HepG2 (cell line): ENCODE measurements at places on chromosomes 12 and 14. TPM values are rescaled to one million over a fixed set of nuclear protein-coding genes. Genes with fewer than 3 reads are reported as not detected.

Gene RNF10
- polyA plus RNA-seq = 74.5 and 88.0 TPM in 2 replicates

Gene SOX5
- polyA plus RNA-seq = 17.9 and 18.5 TPM in 2 replicates

Gene TUNAR
- polyA plus RNA-seq = not detected in 2 replicates

Gene PPM1H
- 16.9 and 29.1 TPM in 2 replicates for polyA plus RNA-seq

Gene TSPAN11
- 0.01 TPM in 2 replicates for polyA plus RNA-seq

Gene NPC2
- 132 and 136 TPM in 2 replicates for polyA plus RNA-seq

Gene SLC25A21
- polyA plus RNA-seq = 0.60 and 1.9 TPM in 2 replicates

Gene AQP2
- polyA plus RNA-seq = not detected in 2 replicates

Gene BBS10
- polyA plus RNA-seq = 4.5 and 4.9 TPM in 2 replicates

Gene TAS2R50
- 0.17 and 0.46 TPM in 2 replicates for polyA plus RNA-seq

- no peak overlapping the region for H3K4me3 ChIP-seq
- no peaks in the 10 kb centered on the region for H3K36me3 ChIP-seq
- no peak overlapping the region for H3K27ac ChIP-seq
- no peaks in the 10 kb centered on the region for H3K27me3 ChIP-seq
- H3K4me1 ChIP-seq = no peaks in the 10 kb centered on the region
These were observed 35.2 kb downstream of the CRY1 start for GRCh38 chr12:107058190-107058589.

GRCh38 chr12:120820884-120821510 lies 83.2 kb downstream of the SPPL3 start:
- H3K36me3 ChIP-seq = no peaks in the 10 kb centered on the region
- DNase-seq = no peak
- H3K4me1 ChIP-seq = peaks cover 24% of the 10 kb centered on the region
- H3K27ac ChIP-seq = no peak overlapping the region
- H3K4me3 ChIP-seq = no peak overlapping the region
- no peaks in the 10 kb centered on the region for H3K27me3 ChIP-seq

GRCh38 chr14:90545966-90546751 lies 149.3 kb downstream of the CALM1 start:
- no peaks in the 10 kb centered on the region for H3K36me3 ChIP-seq
- H3K4me1 ChIP-seq = no peaks in the 10 kb centered on the region
- no peak overlapping the region for H3K4me3 ChIP-seq
- no peak for DNase-seq
- no peak overlapping the region for H3K27ac ChIP-seq
- no peaks in the 10 kb centered on the region for H3K27me3 ChIP-seq

GRCh38 chr12:122749569-122750332 lies 2.9 kb upstream of the DENR start:
- H3K36me3 ChIP-seq = no peaks in the 10 kb centered on the region
- H3K4me3 ChIP-seq = no peak overlapping the region
- peaks cover 39% of the 10 kb centered on the region for H3K4me1 ChIP-seq
- no peaks in the 10 kb centered on the region for H3K27me3 ChIP-seq

DNA sequence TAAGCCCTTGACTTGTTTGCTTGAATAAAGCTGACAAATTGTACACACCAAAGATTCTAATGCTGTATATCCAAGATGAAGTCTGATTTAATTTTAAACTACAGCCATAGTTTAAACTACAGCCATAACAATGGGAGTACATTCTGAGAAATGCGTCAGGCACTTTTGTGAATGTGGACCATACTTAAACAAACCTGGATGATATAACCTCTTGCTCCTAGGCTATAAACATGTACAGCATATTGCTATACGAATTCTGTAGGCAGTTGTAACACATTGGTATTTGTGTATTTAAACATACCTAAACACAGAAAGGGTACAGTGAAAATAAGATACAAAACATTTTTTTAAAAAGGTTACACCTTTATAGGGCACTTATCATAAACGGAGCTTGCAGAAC lies 59.4 kb upstream of the KCNMB4 start:
- H3K4me3 ChIP-seq = no peak overlapping the region
- no peaks in the 10 kb centered on the region for H3K4me1 ChIP-seq
- no peak overlapping the region for H3K27ac ChIP-seq
- peaks cover 7% of the 10 kb centered on the region; the same call in 1 of the 3 replicates for H3K36me3 ChIP-seq
- DNase-seq = no peak

GRCh38 chr12:129564768-129565167 lies 339.1 kb downstream of the TMEM132D start:
- H3K36me3 ChIP-seq = no peaks in the 10 kb centered on the region
- no peaks in the 10 kb centered on the region for H3K4me1 ChIP-seq
- DNase-seq = no peak
- H3K4me3 ChIP-seq = no peak overlapping the region
- H3K27ac ChIP-seq = no peak overlapping the region
- H3K27me3 ChIP-seq = no peaks in the 10 kb centered on the region

DNA sequence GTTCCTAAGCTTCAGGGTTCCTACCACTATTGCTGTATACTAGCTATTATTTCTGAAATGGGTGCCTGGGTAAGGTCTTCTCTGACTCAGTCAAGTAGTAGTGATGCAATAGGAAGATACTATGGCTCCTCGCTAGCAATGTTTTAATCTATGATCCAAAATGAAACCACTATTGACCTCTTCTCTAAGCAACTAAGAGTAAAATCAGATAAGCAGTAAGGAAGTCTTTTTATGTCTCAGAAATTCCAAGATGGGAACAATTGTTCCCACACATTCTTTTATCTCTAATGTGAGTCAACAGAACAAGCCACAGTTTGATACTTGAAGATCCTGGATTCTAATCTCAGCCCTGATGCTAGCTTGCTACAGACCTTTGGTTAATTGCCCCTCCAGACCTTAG lies 45.1 kb downstream of the AREL1 start:
- H3K27me3 ChIP-seq = no peaks in the 10 kb centered on the region
- H3K4me3 ChIP-seq = no peak overlapping the region
- peaks cover 67% of the 10 kb centered on the region for H3K36me3 ChIP-seq
- H3K4me1 ChIP-seq = no peaks in the 10 kb centered on the region

- no peak for DNase-seq
- no peaks in the 10 kb centered on the region for H3K27me3 ChIP-seq
- H3K4me3 ChIP-seq = no peak overlapping the region
- H3K4me1 ChIP-seq = no peaks in the 10 kb centered on the region
- no peak overlapping the region for H3K27ac ChIP-seq
These were observed 170.9 kb upstream of the PPFIA2 start for GRCh38 chr12:81930037-81930436.

DNA sequence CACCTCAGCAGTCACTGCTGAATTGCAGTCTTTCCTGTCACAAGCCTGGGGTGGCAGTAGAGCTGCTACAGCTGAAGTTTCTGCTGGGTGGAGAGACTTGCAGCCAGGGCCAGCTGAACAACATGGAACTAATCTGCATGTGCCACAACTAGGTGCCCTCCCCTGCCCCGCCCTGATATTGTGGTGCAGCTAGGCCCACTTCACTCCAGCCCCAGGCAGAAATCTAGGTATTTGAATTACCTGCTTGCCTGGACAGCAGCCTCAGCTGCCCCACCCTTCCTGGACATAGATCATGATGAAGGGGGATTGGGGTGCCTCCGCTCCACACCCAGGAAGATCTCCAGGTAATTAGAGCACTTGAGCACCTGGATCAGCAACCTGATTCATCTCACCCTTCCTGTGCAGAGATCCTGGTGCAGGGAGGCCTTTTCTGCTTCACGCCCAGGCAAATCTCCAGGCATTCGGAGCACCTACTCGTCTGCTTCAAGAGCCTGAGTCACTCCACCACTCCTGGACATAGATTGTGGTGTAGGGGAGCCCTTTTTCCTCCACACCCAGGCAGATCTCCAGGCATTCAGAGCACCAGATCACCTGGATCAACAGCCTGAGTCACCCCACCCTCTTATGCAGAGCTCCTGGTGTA lies 477.0 kb downstream of the SOX5 start:
- no peaks in the 10 kb centered on the region for H3K4me1 ChIP-seq
- no peak overlapping the region for H3K4me3 ChIP-seq
- DNase-seq = no peak
- H3K36me3 ChIP-seq = no peaks in the 10 kb centered on the region
- no peaks in the 10 kb centered on the region for H3K27me3 ChIP-seq

GRCh38 chr12:7788294-7788660 lies 925 bp upstream of the NANOG start:
- no peaks in the 10 kb centered on the region for H3K36me3 ChIP-seq
- H3K4me1 ChIP-seq = peaks cover 12% of the 10 kb centered on the region
- no peak for DNase-seq

DNA sequence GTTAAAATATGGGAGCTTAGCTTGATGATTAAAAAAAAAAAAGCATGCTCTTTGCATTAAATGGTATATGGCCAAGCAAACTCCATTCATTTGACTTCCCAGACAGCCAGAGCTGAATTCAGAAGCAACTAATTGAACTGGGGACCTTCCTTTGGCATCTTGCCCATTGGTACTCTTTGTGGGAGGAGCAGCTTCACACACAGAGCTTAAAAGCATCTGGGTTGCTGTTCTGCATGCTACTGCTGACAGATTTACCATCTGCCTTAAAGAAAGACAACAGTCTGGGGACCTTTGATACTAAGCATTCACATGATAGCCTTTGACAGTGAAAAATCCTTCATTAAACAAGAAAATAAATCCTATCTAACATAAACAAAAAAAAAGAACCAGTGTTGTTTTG lies 977.9 kb downstream of the TMTC2 start:
- H3K36me3 ChIP-seq = no peaks in the 10 kb centered on the region
- no peak overlapping the region for H3K27ac ChIP-seq
- DNase-seq = no peak
- H3K4me3 ChIP-seq = no peak overlapping the region

- no peak overlapping the region for H3K27ac ChIP-seq
- H3K36me3 ChIP-seq = no peaks in the 10 kb centered on the region
- H3K27me3 ChIP-seq = peaks cover 1% of the 10 kb centered on the region; the same call in 1 of the 2 replicates
- DNase-seq = no peak
- no peaks in the 10 kb centered on the region for H3K4me1 ChIP-seq
These were observed 157.6 kb downstream of the AACS start for GRCh38 chr12:125222876-125223275.
